Stimulated activated CD8-positive, alpha-beta memory T cell treated with anti-CD3 and anti-CD28 coated beads, Interleukin-2, amount 100 ng/mL, for 48 hours (primary cell): ENCODE measurements at places on chromosomes 11 and 22.

- DNase-seq = no peak
Observed at GRCh38 chr11:2467695-2468055, 22.9 kb downstream of the KCNQ1 start.

- DNase-seq = no peak
Observed at GRCh38 chr11:96752221-96752620, 362.4 kb downstream of the JRKL start.

GRCh38 chr11:75786101-75786736 lies 17.6 kb downstream of the DGAT2 start:
- no peak for DNase-seq

DNA sequence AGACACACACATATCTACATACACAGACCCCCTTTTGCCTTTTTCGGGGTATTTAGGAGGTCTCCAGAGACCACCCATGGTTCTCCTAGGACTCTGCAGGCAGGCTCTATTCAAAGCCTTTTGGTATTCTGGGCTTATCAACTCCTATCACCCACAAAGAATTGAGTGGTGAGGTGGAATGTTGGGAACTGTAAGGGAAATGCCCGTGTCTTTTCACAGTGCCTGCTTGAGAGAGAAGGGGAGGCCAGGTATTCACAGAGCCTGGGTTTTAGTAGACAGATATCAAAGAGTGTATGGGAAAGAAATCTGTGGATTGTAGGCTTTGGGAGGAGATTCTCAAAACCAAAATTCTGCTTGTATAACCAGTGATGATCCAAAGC lies 44.0 kb upstream of the CSNK2A3 start:
- no peak for DNase-seq
